NCI-H1048 (cell line): ENCODE measurements at places on chromosomes 2 and 18.

GRCh38 chr2:216147172-216148131 lies 38.3 kb downstream of the XRCC5 start:
- no peak for DNase-seq

- no peak for DNase-seq
Observed at GRCh38 chr18:56576826-56577573, 61.4 kb downstream of the TXNL1 start.

GRCh38 chr2:150688016-150688415 lies 200.5 kb upstream of the RND3 start:
- DNase-seq = no peak

DNA sequence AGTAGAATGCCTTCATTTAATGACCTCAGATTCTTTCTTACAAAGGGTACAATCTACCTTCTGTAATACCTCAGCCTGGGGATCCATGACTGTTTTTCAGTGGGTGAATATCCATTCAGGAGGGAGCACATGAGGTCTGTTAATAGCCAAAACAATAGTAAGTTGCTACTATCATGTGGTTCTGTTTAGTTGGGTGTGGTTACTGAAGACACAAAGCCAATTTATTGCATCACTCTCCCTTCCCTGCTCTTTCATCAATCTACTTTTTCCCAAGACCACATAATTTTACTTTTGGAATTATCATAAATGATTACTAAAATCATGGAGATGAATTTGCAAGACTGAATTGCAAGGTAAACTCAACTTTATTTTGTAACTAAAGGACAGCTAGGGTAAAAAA lies 254.2 kb downstream of the GALNT13 start:
- no peak for DNase-seq

DNA sequence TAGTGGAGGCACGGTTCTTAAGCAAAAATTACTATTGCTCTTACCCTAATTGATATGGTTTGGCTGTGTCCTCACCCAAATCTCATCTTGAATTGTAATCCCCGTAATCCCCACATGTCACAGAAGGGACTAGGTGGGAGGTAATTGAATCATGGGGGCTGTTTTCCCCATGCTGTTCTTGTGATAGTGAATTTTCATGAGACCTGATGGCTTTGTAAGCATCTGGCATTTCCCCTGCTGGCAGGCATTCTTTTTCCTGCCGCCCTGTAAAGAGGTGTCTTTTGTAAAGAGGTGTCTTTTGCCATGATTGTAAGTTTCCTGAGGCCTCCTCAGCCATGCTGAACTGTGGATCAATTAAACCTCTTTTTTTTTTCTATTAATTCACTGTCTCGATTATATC lies 1691.8 kb upstream of the SLC39A10 start:
- no peak for DNase-seq

DNA sequence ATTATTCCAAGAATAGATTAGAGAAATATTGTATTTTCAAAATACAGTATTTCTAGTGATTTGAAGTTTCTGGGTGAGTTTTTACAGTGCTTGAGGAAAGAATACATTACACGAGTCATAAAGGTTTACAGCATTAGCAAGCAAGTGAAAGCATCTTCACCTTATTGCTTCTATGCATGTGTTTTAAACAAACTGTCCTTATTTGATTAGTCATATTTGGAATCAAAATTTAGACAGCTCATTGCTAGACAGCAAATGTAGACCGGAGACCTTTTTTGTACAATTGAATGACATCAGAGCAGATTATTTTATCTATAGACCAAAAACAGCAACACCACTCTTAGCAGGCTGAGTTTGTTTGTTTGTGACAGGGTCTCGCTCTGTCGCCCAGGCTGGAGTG lies 69.2 kb downstream of the FAM161A start:
- no peak for DNase-seq
